NCI-H69 (cell line): ENCODE measurements at places on chromosomes 7 and 10.

- DNase-seq: no peak
Observed at GRCh38 chr10:85598646-85599045, 767.9 kb downstream of the GRID1 start.

- peak; percentile 28 for DNase-seq
Observed at GRCh38 chr7:108380517-108380916, 75.7 kb downstream of the NRCAM start.

DNA sequence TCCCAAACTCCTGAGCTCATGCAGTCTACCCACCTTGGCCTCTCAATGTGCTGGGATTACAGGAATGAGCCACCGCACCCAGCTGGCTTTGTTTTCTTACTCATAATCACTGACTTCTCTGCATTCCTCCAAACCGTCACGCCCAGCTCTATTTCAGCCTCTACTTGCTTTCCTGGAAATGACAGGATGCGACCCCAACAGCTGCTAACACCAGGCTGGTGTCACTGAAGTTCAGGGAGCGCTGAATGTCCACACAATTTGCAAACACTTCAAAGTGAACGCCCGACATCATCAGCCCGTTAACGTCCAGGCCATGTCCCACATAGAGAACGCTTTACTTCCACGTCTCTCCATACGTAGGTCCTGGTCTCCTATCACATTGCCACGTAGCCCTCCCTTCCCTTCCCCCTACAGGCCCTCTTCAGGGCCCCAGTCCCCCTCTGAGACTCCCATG lies 12.8 kb upstream of the PROSER2 start:
- peak; percentile 18 for DNase-seq

DNA sequence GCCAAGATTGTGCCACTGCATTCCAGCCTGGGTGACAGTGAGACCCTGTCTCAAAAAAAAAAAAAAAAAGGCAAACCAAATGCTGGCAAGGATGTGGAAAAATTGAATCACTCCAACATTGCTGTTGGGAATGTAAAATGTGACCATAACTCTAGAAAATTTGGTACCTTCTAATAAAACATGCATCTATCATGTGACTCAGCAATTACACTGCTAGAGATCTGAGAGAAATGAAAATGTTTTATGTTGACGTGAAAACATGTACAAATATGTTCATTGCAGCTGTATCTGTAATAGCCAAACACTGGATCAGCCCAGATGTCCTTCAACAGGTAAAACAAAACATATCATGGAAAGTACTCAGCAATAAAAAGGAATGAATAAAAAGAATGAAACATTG lies 30.8 kb upstream of the SAR1A start:
- DNase-seq: no peak

- peak; percentile 2 for DNase-seq
Observed at GRCh38 chr10:58300676-58301075, 31.7 kb downstream of the CISD1 start.

DNA sequence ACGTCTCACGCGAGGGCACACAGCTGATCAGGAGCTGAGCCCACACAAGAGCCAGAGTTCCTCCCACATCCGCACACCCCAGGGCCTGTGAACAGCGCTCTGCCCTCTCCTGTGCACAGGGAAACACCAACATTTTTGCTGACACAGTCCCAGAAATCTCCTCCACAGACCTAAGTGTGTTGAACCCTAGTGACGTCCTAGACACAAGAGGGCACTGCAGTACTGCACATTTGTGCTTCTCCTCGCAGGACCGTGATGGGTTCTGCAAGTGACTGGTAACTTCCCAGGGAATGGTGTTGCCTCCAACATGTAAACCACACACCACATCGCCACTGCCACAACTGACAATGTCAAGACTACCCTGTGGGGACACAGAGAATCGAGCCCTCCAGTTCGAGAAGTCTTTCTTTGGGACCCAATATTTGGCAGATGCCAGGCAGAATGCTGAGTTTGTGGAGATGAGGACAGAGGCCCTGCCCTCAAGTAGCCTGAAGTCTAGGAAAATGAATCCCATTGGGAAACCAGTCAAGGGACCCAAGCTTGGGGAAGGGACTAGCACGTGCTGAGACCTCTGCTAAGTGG lies 170.3 kb downstream of the PAXIP1 start:
- peak; percentile 58 for DNase-seq

- no peak for DNase-seq
Observed at GRCh38 chr10:86635402-86635801, 18.9 kb upstream of the OPN4 start.

DNA sequence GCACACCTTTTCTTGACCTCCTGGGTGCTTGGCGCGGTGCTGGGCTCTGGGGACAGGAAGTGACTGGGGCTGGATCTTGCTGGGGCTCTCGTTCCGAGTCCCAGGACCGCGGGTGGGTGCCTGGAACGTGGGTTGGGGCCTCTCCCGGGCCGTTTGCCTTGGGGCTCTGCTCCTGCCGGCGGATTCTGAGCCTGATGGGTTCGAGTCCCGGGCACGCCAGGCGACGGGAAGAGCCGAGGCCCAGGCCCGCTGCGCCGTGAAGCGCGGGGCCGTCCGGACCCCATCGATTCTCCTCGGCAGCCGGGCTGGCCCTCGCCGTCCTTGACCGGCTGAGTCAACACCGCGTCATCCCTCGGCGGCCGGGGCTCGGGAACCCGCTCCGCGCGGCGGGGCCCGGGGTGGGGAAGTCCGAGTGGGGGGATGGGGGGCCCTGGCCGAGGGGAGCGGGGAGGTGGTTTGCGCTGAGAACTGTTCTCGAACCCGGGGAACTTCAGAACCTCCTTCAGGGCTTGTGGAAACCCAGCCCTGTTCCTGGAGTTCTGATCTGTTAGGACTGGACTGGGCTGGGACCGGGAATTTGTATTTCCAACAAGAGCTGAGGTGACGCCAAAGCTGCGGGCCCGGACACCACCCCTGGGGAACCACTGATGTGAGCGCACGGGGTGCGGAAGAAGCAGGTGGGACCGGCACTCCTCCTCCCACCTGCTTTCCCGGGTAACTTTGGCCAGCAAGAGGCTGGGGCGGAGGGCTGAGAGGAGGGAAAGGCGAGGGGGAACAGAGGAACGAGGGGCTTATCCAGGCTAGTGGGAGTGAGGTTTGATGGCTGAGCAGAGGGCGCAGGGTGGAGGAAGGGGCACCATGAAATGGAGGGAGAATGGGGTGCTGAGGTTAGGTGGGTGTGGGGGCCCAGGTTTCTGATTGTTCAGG lies 6.2 kb downstream of the HHEX start:
- no peak for DNase-seq

DNA sequence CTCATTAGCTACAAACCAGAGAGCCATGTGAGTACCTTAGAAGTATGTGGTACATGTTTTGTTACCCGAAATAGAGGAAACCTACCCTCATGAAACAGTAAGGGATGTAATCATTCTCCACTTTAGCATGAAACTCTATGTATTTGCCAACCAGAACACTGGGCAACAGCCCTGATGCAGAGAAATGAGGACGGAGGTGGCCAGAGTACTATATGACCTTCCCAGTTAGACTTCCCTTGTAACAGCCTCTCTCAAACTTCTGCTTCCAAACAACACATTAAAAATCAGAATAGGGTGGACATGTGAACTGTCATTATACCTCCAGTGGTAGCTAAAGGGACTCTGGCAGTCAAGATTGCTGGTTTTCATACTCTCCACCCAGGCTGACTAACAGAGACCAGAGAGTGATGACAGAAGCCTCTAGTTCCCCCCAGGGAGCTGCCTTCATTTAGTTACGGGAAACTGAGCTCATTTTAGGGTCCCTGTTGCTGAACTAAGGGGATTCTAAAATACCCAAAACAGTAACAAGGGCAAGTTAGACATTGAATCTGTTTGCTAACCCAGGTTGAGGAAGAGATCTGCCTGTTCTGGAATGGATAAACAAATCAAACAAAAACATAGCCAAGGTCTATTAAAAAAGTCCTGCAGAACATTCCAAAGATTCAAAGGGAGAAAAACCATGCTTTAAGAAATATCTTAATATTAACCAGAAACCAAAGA lies 83.1 kb downstream of the VPS41 start:
- DNase-seq: no peak

DNA sequence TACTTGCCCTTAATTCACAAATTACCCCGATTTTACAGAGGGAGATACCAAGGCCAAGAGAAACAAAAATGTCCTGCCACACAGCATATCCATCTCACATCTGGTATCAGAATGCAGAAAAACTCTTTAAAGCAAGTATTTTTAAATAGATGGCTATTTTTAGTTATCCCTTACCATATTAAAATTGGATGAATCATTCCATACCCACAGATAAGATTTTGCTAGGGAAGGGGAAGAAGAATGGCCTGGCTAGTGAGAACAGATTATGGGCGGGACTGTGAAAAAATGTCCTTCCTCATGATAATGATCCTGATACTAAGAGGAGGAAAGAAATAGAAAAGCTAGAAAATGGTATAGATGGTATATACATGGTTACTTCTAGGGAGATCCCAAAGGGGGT lies 80.6 kb upstream of the GATAD1 start:
- no peak for DNase-seq

- DNase-seq: no peak
Observed at GRCh38 chr7:2214636-2215035, 18.1 kb downstream of the MAD1L1 start.

DNA sequence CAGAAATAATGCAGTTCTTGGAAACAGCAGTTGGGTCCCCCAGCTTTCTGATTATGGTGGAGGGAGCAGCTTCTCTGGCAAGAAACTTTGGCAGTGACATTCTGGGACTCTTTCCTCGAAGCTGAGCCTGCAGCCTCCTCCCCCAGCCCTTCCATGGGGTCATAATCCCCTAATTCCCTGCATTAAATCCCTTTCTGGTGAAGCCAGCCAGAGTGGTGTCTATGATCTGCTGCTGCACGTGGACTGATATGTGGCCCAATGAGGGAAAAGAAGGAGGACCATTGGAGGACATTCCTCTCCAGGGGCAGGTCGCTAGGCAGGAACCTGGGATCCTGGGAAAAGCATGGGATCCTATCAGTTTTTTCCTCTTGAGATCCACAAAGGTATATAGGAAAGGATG lies 470.5 kb downstream of the RPS24 start:
- DNase-seq: no peak

- DNase-seq: peak; percentile 50
Observed at GRCh38 chr10:75211007-75211691, 553 bp downstream of the VDAC2 start.

- DNase-seq: no peak
Observed at GRCh38 chr10:4556527-4556926, 269.5 kb upstream of the AKR1E2 start.

DNA sequence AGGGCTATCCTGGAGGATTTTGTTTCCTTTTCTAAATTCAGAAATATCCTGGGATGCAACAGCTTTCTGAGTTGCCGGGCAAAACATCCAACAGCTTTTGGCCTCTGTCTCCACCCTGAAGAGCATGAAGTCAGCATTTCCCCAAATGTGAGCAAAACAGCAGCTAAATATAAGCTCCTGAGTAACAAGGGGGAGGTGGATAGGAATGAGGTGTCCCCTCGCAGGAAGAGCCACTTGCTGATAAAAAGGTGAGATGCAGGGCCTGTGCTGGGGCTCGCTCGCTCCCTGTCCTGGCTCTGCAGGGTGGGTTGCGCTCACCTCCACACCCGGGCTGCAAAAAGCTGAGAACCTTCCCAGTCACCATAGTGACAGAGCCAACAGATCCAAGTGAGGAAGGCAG lies 264.3 kb downstream of the ZEB1 start:
- DNase-seq: no peak

GRCh38 chr10:106214243-106214642 lies 950.3 kb downstream of the SORCS1 start:
- no peak for DNase-seq

GRCh38 chr10:45653454-45653853 lies 19.1 kb downstream of the ZFAND4 start:
- DNase-seq: no peak

DNA sequence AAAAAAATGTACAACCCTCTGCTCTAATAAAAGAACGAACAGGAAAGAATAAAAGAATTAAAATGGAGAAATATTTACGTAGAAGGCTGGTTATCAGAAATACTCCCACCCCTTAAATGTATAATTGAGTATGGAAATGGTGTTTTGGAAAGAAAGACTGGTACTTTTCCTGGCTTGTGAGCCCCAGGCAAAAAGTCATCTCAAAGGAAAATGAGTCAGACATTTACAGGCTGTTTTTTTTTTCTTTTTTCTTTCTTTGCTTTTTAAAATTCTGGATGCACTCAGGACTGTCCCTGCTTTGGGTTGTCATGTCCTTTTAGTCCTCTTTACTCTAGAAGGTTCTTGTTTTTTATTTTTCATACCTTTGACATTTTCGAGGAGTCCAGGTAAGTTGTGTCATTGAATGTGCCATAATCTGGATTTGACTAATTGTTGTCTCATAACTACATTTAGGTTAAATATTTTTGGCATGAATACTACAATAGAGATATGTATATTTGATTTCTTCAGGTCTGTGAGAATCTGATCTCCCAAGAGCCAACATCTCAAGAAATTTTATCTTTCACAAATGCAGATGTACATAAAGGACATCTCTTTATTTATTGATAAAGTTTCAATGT lies 313.0 kb upstream of the GLI3 start:
- DNase-seq: no peak

DNA sequence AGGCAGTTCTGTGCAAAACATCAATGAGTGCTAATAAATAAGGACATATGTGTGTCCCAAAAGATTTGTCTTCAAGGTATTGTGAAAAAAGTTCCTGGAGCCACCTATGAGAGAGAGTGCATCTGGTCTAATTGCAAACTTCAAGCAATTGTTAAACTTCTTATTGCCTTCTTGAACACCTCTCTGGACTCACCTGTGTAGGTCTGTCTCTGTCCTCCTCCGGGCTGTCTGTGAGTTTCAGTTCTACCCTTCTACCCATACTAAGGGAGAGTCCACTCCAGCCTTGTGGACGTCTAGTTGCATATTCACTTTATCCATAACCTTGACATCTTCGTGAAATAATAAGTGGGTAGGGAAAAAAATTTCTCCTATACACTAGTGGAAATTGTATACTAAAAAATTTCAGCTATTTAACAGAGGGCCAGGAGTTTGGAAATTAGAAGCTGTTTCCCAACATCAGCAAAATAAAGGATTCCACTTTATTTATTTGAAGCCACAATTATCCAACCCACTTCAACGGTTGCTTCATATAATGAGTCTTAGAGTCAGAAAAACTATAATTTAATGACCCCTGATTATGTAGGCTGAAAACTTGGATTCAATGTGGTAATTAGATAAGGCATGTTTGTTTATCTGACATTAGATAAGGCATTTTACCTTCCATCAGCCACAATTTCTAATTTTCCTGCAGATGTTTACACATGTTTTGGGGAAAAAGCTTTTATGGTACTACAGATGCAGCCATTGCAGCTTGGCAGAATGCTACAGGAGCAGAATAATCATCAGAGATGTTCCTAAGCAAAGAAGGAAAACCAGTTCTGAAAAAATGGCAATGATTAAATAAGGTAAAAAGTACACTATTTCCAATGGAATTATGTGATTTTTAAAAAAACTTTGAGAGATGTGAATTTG lies 150.8 kb upstream of the FAM3C start:
- DNase-seq: peak; percentile 55

GRCh38 chr10:113770346-113770745 lies 18.9 kb downstream of the PLEKHS1 start:
- no peak for DNase-seq

DNA sequence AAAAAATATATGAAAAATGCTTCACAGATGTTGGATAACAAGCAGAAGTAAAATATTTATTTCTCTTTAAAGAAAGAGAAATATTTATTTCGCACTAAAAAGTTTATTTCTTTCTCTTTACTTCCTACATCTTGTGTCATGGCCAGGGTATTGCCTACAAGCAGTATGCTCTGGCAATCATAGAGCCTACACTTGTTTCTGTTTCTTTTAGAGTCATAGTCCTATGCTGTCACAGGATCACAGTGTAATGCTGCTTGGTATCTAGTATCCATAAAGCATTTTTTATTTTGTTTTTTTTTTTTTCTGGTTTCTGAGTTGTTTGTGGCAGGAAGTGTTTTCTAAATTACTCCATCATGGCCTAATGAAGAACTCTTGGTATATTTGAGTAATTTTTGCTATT lies 116.0 kb downstream of the ATRNL1 start:
- no peak for DNase-seq
